ENCODE measurements at places on chromosomes 2 and 18.

DNA sequence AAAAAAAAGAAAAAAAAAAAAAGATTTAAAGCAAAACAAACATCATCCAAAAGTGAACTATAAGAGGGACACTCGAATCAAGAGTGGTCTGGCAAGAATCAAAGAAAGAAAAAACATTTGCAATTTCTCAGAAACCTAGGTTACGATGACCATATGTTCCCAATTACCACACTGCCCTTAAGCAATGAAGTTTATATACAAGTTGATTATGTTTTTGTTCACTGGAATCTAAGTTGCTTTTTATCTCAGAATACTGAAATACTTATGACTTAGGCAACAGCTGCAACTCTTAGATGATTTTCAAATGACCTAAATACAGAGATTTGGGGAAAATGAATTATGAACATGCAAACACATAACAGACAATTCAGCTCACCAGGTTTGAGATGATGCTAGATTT, 597.1 kb upstream of the CHAC2 start:
- DNase-seq, result no peak

- no peak for DNase-seq
Observed at GRCh38 chr18:62379051-62379450, 53.9 kb downstream of the TNFRSF11A start.

- no peak for DNase-seq
Observed at GRCh38 chr2:222434204-222434603, 9.9 kb downstream of the SGPP2 start.

DNA sequence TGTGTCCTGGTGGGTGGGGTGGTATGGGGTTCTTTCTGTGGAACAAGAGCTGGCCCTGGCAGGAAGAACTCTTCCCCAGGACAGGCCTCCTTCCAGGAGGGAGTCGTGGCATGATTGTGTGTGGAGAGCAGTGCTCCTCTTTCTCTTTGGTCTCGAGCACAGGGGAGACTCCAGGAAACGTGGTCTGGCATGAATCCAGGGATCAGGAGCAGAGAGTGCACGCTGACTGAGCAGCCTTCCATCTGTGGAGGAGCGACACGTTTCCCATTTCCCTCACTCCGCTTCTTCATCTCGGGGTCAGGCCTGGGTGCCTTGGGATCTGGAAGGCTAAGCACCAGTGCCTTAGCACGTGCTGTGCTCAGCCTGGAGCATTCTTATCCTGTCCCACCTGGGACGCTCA, 132.0 kb upstream of the HDAC4 start:
- DNase-seq, result no peak

DNA sequence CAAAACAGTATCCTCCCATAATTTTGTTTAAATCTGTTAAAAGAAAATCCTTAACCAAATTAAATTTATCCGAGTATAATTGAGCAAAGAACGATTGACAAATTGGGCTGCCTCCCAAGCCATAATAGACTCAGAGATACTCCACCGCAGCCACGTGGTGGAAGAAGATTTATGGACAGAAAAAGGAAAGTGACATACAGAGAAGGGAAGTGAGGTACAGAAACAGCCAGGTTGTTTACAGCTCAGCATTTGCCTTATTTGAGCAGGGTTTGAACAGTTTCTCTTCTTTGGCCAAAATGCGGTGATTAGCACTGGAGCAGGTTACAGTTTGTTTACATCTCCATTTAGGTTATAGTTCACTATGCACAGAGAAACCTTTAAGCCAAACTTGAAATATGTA, 60.8 kb downstream of the KYNU start:
- DNase-seq, result no peak

DNA sequence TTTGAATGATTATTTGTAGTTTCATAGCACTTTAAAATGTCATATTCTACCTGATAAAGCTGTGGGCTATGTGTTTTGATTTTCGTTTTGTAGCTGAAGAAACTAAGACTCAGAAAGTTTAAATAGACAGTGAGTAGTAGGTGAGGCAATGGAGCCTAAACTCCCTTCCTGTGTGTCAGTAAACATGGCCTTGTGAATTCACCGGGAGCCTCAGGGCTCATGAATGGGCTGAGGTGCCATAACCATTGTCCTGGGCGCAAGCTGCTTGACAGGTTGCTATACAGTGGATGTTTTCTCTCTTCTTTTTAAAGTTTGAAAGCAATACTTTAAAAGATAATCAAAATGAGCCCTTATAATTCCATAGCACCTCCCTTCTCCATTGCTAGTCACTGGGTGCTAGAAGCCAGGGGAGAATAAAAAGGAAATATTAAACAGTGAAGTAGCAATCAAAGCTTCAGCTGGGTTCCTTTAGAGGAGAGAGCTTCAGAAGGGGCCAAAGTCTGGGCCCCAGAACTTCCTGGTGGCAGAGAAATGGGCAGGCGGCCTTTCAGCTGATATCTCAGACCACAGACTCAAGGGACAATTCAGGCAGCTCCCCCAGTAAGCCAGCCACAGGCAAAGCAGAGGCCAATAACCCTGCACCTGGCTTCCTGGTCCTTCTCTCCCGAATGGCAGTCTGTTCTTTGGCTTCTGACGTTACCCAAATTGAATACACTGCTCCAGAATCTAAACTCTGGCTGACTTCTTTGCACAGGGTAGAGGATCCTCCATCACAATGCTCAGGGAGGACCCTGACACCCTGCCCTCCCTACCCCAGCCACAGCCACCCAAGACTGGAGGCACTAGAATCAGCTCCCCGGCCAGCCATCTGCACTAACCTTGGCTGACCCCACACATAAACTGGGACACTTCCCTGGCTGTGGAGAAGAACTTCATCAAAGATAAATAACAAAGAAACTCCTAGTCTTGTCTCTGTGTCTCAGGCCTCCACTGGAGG, 51.8 kb upstream of the NPAS2 start:
- DNase-seq, result no peak
